ENCODE measurements at places on chromosomes 4 and X.

DNA sequence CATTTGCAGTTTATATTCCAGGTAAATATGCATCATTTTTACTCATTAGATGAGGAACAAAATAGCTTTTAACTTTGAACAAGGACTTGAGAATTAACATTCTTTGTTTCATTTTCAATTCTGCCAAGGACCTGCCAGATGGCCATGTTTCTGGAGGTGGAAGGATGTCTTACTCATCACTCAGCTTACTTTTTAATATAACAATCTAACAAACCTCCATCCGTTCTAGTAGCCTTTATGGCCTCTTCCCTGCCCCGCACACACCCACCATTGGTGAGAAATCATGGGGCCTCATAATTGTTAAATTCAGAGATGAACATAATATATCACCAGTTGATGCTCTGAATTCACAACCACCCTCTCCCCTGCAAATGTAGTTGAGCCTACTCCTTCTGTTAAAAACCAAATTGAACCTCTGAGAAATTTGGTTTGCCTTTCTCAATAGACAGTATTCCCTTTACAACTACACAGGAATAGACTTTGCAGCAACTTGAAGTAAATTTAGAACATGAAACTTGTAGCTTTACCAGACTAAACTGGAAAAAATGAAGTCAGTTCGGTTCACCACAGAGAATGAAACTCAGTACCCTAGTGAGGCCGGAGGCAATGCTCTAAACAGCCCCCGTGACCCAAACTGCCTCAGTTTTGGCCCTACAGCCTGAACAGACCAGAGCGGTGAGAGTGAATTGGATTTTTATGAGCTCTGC is 50.1 kb upstream of the ACSL4 start:
- no peak for DNase-seq

DNA sequence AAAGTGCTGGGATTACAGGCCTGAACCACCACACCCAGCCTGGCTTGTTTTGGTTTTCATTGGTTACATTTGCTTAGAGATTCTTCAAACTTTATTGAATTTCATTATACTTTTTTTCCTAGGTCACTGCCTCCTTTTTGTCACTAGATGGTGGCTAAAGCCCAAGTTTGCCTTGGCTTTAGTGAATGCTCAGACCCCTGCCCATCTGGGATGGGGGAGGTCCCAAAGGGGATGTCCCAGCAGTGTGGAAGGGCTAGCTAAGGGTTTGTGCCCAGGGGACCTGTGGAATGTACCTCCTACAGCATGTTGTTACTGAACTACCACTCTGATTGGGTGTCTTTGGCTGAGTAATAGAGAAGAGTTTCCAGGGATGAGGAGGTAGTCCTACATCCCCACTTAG is 58.4 kb downstream of the CEP135 start:
- DNase-seq = no peak

GRCh38 chr4:71195924-71196323 is 142.9 kb upstream of the SLC4A4 start:
- no peak for DNase-seq

GRCh38 chr4:159434114-159434870 is 331.4 kb downstream of the RAPGEF2 start:
- no peak for DNase-seq

GRCh38 chrX:20394451-20394850 is 127.7 kb upstream of the RPS6KA3 start:
- DNase-seq = no peak

- DNase-seq = no peak
Measured at GRCh38 chrX:74178536-74178935, 125.4 kb upstream of the ZCCHC13 start.

- DNase-seq = no peak
Measured at GRCh38 chr4:100113732-100114131, 76.5 kb downstream of the DDIT4L start.

DNA sequence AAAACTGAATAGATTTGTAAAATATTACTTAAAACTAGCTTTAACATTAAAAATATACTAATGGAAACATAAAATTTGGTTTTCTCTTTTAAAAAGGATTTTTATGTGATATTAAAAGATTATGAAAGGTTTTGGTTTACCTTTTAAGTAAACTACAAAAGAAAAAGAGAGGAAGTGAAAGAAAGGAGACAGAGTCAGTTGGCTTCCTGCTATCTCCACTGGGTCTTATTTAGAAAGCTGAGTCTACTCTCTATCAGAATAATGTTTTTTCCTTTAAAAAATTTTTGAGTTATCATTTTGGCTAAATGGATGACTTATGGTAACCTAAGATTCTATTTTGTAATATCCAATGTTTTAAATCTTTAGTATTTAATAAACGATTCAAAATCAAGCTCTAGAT is 21.6 kb upstream of the ATP8A1 start:
- DNase-seq = no peak

- no peak for DNase-seq
Measured at GRCh38 chrX:143663755-143664154, 27.9 kb upstream of the SLITRK4 start.

DNA sequence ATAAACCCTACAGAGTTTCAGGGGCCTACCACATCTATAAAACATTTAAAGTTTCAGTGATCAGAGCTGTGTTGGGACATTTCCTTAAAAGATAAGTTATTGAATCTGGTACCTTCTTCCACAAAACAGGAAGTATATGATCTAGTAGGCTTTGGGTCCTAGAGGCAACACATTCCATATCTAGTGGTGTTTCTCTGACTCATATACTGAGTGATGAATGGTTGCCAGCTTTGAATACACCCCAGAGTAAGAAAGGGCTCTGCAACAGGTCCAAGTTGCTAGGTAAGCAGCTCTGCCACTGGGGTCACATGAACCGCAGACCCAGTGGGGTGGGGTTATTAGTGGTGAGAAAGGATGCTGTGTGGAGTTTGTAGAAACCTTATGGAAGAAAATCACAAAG is 32.4 kb upstream of the BLTP1 start:
- DNase-seq = no peak

- no peak for DNase-seq
Measured at GRCh38 chr4:58936436-58936835, 1826.3 kb upstream of the IGFBP7 start.

GRCh38 chr4:89109841-89110540 is 1.3 kb upstream of the TIGD2 start:
- DNase-seq = no peak

DNA sequence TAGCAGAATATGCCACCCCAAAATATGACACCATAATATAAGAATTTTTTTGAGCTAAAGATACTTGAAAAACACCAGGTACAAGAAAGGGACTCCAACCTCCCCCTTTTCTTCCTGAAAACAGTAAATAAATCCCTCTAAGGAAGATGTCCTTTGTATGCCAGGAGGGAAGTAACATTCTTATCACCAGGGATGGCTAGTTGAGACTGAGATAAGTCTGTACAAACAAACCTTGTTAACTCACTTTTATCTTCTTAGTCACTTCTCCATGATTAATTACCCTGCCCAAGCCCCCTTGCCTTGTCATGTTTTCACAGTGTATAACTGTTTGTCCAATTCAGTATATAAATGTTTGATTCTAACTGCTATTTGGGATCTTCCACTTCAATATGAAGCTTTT is 888.0 kb downstream of the PCDH18 start:
- DNase-seq = no peak

- no peak for DNase-seq
Measured at GRCh38 chr4:111652236-111652635, 493.0 kb upstream of the FAM241A start.

DNA sequence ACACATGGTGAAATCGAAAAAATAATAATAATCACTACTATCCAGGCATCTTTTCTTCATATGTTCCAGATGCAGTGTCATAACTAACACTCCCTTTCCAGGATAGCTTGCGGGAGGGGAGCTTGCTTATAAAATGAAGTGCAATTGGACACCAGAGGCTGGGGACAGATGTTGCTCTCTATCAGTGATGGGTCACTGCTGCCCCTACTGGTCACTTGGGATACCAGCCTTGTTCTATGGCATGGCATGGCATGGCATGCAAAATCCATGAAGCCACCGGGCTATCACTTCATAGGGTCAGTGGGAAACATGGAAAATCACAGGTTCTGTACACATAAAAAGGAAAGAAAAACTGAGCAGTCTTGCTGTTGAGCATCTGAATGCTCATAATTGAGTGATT is 168.1 kb downstream of the GLRA2 start:
- DNase-seq = no peak

GRCh38 chr4:106691749-106692148 is 323.2 kb upstream of the GIMD1 start:
- DNase-seq = no peak

DNA sequence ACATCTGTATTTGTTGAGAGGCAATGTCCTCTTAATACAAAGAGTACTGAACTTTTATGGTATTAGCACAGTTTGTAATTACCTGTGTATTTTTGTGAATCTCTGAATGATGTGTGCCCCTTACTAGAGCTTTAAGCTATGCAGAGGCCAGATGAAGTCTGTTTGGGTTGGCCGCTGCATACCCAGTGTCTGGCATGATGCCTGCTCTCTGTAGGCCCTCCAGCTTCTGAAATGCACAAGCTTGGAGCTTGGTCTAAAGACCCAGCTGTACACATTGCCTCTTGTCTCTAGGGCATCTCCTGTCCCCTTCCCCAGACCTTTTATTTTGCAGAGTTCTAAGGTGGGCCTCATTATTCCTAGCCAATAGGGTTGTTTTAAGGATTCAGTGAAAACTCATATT is 68.6 kb downstream of the CDS1 start:
- no peak for DNase-seq

- no peak for DNase-seq
Measured at GRCh38 chr4:40182954-40183353, 13.9 kb upstream of the RHOH start.

- DNase-seq = no peak
Measured at GRCh38 chr4:138162259-138162658, 79.9 kb downstream of the SLC7A11 start.

GRCh38 chrX:11197671-11198070 is 86.5 kb downstream of the HCCS start:
- no peak for DNase-seq

- no peak for DNase-seq
Measured at GRCh38 chr4:19304028-19304427, 947.7 kb upstream of the SLIT2 start.

- DNase-seq = no peak
Measured at GRCh38 chrX:39755143-39756032, 342.4 kb downstream of the BCOR start.

DNA sequence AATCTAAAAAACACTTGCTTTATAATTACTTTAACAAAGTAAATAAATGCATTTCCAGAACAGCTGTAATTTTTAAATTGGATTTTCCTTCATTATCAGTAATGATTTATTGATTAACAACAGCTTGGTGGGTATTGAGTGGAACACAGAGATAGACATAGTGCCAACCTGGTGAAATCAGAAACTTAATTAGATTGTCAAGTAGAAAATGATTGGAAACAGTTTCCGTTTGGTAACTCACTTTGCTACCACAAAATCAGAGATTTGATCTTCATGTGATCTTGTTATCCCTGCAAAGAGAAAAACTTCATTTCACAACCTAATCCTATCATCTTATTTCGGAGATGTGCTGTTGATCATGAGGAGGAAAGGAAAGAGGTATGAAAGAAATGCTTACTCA is 70.8 kb downstream of the CAPN6 start:
- no peak for DNase-seq

DNA sequence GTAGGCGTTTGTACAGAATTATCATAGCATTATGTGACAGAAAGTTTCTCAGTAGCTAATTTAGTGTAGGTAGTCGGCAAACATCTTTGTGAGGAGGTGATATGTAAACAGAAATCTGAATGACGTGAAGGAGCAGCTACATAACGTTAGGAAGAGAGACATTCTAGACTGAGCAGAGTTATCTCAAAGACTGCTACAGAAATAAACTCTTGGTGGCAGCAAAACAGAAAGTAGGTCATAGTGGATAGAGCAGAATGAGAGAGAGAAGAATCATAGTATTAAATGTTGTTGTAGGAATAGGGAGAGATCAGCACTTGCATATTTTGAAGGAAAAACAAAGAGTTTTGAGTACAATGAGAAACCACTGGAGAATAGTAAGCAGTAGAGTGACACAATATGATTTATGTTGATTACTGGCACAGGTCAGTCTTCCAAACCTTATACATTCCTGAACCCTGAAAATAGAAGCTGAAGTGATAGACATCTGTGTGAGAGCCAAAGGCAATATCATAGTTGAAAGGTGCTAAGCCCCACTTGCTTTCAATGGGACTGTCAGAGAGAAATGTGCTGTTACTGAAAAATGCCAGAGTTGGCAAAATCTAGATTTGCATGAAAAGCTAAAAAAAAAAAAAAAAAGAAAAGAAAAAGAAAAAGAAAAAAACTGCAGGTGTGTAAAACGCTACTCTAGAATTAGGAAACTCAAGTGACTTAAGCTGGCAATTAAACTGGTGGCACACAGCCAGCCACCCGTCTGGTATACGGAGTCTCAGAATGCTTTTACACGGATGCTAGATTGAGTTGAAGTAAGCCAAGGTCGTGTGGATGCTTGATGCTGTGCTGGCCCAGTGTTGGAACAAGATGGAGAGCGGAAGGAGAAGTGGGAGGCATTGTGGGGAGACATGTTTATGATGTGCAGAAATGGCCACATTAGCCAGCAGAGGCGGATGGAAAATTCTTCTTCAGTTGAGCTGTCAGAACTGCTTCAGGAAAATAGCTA is 750.2 kb upstream of the HS3ST1 start:
- no peak for DNase-seq

GRCh38 chr4:174434455-174434854 is 87.8 kb downstream of the HPGD start:
- DNase-seq = no peak

GRCh38 chr4:142316913-142317312 is 529.2 kb downstream of the INPP4B start:
- no peak for DNase-seq

DNA sequence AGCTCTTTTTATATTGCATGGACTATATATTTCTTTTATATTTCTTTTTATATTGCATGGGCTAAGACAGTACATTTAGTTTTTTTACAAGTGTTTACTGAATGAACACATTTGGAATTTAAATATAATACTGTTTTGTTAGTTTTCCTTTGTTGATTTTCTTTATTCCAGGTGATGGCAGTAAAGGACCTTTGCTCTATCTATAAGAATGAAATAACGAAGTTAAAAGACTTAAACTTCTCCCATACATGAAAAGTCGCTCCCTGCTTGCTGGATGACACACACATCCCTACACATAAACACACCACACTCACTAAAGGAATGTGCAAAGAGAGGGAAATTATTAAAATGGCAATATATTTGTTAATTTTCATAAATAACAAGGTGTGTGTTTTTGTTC is 102.5 kb upstream of the ANXA10 start:
- no peak for DNase-seq

- no peak for DNase-seq
Measured at GRCh38 chr4:36192922-36193321, 51.4 kb downstream of the ARAP2 start.

GRCh38 chrX:55787727-55788126 is 70.2 kb downstream of the RRAGB start:
- no peak for DNase-seq

All from stimulated activated CD8-positive, alpha-beta memory T cell treated with anti-CD3 and anti-CD28 coated beads, Interleukin-2, amount 100 ng/mL, for 1 hour (primary cell).